NCI-H82 (cell line): ENCODE measurements at places on chromosomes 12 and 14.

DNA sequence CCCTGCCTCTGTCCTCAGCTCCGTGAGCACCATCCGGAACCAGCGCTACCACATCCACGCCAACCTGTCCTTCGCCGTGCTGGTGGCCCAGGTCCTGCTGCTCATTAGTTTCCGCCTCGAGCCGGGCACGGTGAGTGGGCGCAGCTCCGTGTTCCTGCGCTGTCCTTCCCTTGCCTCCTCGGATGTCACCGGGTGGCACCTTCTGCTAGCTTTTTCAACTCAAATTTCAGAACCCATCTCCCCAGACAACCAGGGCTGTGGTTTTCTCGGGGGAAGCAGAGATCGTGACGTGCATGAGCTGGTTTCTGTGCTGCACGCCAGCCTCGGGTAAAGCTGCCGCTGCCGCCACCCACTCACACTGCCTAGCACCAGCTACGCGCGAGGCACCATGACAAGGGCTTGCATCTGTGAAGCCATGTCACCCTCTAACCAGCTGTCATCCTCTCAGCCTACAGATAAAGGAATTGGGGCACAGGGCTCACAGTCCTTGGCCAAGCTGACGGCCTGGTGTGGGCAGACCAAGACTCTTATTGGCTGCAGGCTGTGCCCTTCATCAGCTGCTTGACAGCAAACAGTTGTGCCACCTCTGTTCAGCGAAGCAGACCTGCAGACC is 152.1 kb downstream of the ADGRD1 start:
- no peak for DNase-seq

DNA sequence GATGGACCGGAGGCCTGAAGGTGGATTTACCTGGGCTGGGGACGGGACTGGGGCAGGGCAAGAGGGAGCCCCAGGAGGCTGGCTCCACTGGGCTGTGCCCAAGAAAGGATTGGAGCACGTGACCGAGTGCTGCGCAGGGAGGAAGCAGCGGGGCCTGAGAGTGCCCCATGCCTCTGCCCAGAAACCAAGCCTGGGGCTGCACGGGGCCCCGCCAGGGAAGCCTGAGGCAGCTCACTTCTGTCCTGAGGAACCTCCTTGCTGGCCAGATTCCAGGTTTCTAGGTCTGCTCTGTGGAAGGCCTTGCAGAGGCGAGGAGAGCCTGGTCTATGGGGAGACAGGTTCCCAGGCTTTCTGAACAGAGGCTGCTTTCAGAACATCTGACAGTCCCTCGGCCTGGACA is 10.4 kb downstream of the NGB start:
- no peak for DNase-seq

GRCh38 chr12:47207829-47208248 is 128.1 kb upstream of the AMIGO2 start:
- no peak for DNase-seq

- no peak for DNase-seq
Observed at GRCh38 chr12:23066095-23066494, 441.1 kb downstream of the ETNK1 start.

- DNase-seq = peak; percentile 74
Observed at GRCh38 chr12:117854339-117855012, 114.3 kb downstream of the KSR2 start.

GRCh38 chr14:104999361-104999760 is 13.8 kb downstream of the CLBA1 start:
- no peak for DNase-seq
